Testis (tissue), 5 donors: ENCODE measurements at places on chromosomes 7 and 10.

DNA sequence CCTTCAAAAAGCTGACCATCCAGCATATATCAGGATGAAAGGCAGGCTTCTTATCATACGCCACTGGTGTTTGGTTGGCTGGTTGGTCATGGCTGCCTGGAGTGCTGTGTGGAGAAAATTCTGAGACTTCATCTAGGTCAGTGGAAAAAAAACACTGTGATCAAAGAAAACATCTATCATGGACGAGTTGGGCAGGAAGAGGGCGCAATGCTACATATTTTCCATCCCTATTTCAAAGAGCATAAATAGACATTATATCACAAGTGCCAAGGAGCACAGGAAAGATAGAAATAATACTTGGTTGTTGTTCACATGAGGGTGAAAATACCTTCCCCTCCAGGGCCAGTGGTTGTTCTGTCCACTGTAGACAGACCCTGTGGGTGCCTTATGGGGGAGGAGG, 128.4 kb upstream of the PLPP4 start:
- DNase-seq: no peak

DNA sequence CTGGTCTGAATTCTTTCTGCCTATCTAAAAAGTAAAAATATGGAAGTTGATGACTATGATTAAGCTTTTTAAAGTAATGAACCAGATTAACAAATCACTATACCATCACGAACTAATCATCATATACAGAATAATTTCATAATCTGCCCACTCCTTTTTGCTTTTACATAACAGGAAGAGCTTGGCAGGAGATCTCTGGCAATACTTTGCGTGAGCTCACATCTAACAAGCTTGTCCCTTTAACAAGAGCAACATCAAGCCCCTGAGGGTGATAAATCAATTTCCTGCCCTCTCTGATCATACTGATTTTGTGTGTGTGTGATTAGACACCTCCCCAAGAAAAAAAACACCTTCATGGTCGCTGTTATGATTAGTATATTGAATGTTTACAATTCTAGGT, 143.5 kb upstream of the ASAH2 start:
- DNase-seq: no peak

GRCh38 chr10:6657669-6658068, 77.6 kb upstream of the PRKCQ start:
- no peak for DNase-seq

GRCh38 chr7:80204919-80205318, 70.3 kb downstream of the GNAI1 start:
- DNase-seq: no peak

GRCh38 chr10:7773845-7774801, 13.7 kb downstream of the KIN start:
- no peak for DNase-seq

DNA sequence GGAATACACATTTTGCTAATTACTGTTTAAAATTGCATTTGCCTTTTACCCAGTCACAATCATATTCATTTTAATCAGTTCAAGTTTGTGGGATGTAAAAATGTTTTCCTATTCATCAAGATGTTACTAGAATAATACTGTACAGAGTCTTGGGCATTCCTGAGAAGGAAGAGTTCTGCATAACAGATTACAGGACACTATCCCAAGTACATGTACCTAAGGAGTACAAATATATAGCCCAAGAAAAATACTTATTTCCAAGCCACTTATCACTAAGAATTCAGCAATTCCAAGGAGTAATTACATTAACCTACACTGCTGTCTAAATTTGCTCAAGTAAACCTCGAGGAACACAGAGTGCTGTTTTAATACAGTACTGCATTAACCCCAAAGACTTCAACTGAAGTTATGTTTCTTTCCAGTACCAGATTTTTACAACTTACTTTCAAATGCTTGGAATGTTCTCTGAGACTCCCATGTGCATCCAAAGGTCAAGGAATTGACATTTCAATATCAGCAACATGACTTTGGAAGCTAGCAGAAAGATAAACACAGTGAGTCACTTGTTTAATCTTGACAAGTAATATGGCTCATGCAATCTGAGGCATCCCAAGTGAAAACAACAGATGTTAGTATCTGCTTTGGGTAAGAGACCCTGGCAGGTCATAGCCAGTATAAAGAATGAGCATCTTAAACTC, 125.4 kb upstream of the BET1 start:
- no peak for DNase-seq

- peak; percentile 64 for DNase-seq
Measured at GRCh38 chr10:42783181-42783549, 570 bp downstream of the BMS1 start.

- DNase-seq: no peak
Measured at GRCh38 chr10:3260066-3260834, 87.7 kb upstream of the PITRM1 start.
